ENCODE measurements at places on chromosomes 3 and 15.

- DNase-seq, result no peak
These were observed 82.1 kb upstream of the PHLDB2 start for GRCh38 chr3:111776827-111777483.

- DNase-seq, result no peak
These were observed 264.4 kb downstream of the MECOM start for GRCh38 chr3:169399068-169399467.

- DNase-seq, result no peak
These were observed 16.2 kb downstream of the CTSH start for GRCh38 chr15:78928616-78929093.

DNA sequence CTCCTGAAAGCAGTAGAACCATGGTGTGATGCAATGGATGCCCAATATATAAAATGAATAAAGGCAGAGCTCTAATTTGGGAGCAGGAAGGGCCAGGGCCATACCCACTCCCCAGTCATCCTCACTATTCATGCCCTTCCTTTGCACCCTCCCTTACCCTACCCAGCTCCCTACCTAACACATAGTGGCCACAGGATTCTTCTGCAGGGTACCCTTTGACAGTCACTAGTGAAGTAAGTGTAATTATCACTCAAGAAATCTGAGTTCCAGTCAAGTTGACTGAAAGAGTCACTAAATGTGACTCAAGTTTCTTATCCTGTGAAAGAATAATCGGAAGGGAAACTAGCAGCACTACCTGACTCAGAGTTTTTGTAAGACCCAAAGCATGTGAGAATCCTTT, 69.2 kb downstream of the RASA2 start:
- DNase-seq, result no peak

- DNase-seq, result peak; percentile 31
These were observed 253.4 kb downstream of the IGSF11 start for GRCh38 chr3:118781232-118781631.

- DNase-seq, result no peak
These were observed 7.5 kb downstream of the CMSS1 start for GRCh38 chr3:99825004-99825640.

DNA sequence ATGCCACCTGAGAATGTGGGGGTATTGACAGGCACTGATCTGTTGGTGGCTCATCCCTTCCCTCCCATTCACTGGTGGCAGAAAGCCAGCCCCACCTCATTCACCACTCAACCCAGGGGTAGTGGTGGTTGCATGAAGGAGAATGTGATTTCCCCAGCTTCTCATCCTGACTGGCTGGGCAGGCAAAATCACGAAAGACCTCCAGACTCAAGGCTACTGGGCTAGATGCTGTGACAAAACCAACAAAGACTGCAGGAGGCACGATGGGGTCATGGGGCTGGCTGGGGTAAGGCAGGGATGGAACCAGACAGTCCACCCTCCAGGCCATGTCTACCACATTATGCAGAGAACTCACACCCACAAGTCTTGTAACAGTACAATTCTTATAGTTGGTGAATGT, 33.9 kb downstream of the FSTL1 start:
- DNase-seq, result no peak

- DNase-seq, result peak; percentile 75
These were observed 71.9 kb upstream of the SPATA12 start for GRCh38 chr3:56988458-56989168.

DNA sequence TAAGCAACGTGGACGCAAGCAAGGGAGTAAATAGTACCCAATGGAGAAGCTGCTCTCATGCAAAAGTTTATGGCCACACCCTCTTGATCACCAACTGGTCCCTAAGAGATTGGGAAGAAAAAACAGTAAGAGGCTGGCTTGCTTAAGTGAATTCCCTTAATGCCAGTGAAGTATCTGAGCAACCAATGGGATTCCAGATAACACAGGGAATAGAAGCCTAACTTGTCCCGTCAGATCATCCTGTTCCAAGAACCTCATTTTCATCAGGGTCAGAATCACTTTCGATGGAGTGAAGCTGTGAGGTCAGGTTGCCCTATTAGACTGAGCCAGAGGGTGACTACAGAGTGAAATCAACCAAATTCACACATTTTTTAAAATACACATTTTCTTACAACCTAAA, 104.3 kb downstream of the CD47 start:
- no peak for DNase-seq

GRCh38 chr15:73844356-73844755, 29.0 kb upstream of the TBC1D21 start:
- DNase-seq, result no peak

DNA sequence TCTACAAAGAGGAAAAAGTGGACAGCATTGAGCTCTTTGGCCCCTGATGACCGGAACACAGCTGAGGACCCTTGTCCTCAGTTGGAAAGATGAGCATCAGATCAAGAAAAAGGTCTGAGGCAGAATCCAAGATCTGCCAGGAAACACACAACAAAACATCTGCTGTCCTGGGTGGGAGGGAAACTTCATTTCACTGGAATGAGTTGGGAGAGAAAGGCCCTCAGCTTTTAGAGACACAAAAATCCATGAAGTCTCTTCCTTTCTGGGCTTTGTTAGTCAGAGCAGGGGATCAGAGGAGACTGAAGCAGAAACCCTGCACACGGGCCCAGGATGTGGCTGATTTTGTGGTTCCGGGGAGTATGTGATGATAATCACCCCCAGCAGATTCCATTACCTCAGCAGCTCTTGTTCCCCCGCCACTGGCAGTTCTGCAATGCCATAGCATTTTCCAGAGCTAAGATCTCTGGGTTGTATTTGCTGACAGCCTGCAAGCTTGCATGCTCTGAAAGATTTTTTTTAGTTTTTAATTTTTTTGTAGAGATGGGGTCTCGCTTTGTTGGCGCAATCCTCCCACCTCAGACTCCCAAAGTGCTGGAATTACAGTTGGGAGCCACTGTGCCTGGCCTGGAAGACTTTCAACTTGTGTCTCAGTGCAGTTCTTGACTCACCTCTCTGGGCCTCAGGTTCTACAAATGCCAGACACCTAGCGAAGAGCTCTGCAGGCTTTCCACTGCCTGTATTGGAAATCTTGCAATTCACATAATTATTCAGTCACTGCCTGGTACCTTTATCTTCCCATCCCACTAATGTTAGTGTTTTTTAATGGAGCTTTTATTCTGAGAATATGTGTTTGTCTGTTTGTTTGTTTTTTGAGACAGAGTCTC, 5.8 kb upstream of the TATDN2 start:
- DNase-seq, result no peak

GRCh38 chr15:91414124-91414523, 314.1 kb downstream of the SV2B start:
- DNase-seq, result no peak

DNA sequence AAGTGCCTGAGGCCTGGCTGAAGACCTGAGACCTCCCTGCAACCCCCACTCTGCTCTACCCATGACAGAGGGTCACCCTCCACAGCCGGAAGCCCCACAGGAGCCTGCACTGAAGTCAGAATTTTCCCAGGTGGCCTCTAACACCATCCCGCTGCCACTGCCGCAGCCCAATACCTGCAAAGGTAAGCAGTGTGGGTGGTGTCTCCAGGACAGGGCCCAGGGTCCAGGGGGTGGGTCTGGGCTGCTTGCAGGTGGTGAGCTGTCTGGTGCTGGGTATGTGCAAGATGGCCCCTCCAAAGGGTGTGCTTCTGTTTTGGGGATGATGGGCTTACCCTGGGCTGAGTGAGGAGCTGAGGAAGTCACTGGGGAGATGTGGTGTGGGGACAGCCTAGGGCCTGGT, 69.9 kb downstream of the FBLN2 start:
- DNase-seq, result no peak

DNA sequence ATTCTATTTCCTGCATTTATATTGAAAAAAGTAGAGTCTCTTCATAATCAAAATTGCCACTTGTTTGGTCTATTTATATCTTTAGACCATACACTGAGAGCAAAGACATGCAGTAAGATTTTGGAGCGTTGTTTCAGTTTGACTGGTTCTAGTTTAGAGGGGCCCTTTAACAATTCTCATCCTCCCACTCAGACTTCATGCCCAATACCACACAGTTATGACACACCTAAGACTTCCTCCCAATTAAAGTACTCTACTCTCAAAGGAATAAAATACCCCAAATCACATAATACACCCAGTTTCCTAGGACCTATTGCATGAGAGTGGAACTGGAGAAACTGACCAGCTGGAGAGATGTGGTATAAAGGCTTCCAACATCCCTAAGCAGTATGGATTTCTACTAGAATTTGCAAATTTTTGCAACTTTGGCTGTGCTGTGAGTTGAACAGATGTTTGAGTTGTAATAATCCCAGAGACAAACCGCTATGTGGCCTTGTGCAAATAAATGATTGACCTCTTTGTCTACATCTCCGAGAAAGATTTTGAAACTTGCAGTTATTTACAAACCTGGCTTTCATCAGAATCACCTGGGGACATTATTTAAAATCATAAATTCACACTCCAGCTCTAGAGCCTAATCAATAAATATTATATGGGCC, 170.0 kb upstream of the ROBO2 start:
- no peak for DNase-seq

DNA sequence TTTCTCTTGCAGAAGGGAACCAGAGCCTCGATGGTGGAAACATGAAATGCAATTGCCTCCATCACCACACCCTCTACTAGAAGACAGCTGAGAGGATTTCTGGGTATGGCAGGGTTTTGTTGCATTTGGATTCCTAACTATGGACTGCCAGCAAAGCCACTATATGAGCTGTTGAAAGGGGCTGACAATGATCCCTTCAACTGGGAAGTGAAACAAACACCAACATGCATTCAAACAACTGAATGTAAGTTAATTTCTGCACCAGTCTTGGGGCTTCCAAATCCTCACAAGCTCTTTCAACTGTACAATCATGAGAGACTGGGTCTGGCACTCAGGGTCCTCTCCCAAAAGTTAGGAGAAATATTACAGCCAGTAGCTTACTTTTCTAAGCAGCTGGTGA, 116.7 kb upstream of the PLCL2 start:
- DNase-seq, result no peak

- no peak for DNase-seq
These were observed 4.5 kb downstream of the WNT5A start for GRCh38 chr3:55482496-55483195.

DNA sequence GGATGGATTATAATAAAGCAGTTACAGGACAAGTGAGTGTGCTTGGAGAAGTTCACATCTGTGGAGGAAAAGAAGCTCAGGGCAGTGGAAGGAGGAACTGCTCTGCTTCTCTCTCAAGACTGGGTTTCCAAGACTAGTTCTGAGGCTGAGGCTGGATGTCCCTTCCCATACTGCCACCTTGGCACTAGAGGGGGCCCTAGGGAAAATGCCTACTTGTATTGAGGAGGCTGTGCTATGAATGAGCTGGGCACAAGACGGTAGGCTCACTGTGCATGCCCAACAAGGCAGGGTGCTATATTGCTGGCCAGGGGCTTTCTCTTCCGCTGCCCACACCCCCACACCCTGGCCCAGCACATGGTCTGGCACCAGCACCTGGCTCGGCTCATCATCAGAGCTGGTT, 65.2 kb downstream of the SLCO2A1 start:
- DNase-seq, result peak; percentile 41

DNA sequence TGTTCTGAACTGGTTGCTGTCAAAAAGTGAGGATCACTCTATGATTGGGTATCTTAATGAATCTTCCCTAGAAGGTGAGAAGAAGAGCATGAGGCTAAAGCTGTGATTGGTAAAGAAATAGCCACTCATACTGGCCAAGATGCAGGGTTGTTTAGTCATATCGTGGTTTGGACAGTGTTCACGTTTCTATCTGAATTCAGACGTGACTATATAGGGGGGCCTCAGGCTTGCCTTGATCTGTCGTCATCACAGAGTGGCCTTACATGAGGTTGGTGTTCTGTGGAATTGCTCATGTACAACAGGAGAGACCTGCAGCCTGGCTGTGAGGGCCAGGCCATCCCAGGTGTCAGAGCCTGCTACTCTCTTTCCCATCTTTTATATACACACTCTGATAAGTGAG, 12.4 kb downstream of the RTP2 start:
- no peak for DNase-seq

GRCh38 chr3:73433687-73434086, 191.1 kb downstream of the PDZRN3 start:
- no peak for DNase-seq

- DNase-seq, result no peak
These were observed 88.5 kb upstream of the ABHD17C start for GRCh38 chr15:80606511-80607071.

GRCh38 chr3:49415931-49416601, 3.8 kb downstream of the TCTA start:
- DNase-seq, result no peak

GRCh38 chr15:101176625-101177024, 75.2 kb downstream of the CHSY1 start:
- no peak for DNase-seq

DNA sequence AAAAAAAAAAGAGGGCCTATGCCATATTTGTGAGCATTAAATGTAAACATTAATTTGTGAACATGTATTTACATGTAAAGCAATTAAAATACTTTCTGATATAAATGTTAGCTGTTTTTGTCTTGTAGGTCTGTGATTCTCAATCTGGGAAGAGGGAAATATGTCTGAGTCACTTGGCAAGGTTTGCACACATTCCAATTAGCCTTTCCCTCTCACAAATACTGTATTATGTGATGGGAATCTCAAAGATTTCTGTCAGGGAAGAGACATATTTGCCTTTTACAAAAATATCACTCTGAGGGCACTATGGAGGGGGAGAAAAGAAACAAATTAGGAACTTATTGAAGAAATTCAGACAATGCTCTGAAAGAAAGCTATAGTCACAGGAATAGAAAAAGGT, 483.6 kb downstream of the GBE1 start:
- DNase-seq, result no peak

- DNase-seq, result no peak
These were observed 11.5 kb upstream of the SEC11A start for GRCh38 chr15:84727429-84727828.

- DNase-seq, result no peak
These were observed 149.8 kb downstream of the TMCO5A start for GRCh38 chr15:38084289-38084688.

GRCh38 chr3:143885780-143886427, 37.6 kb upstream of the SLC9A9 start:
- DNase-seq, result peak; percentile 9

DNA sequence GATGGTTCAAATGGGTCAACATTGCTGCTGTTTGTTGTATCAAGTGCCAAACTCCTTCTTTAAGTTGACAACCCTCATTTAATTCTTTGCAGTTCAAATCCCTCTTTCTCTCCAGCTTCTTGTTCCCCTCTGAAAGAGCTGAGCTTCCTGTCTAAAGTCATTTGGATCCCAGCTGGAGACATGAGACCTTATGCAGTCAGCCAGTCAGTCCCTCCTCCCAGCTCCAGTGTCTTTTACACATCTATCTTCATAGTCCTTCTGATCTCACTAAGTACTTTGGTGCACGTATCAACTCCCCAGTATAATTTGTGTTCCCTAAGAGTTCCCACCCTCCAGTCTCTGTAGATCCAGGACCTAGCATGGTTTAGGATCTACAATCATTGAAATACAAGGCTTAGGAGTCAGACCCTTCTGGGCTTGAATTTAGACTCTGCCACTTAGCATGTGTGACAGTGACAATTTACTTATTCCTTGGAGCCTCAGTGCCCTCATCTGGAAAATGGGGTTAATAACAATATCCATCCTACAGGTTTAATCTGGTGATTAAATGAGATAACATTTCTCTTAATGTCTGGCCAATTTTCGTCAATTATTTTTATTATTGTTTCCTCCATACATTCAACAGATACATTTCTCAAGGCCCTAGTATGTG, 102.8 kb upstream of the SEMA6D start:
- DNase-seq, result no peak
